Activated naive CD4-positive, alpha-beta T cell (primary cell): ENCODE measurements at places on chromosomes 3 and 15.

- no peak for DNase-seq
Measured at GRCh38 chr3:177150970-177151627, 46.2 kb downstream of the TBL1XR1 start.

- DNase-seq: no peak
Measured at GRCh38 chr15:92519709-92520108, 126.0 kb downstream of the ST8SIA2 start.

GRCh38 chr3:47565734-47566550 is 12.7 kb downstream of the CSPG5 start:
- DNase-seq: no peak

DNA sequence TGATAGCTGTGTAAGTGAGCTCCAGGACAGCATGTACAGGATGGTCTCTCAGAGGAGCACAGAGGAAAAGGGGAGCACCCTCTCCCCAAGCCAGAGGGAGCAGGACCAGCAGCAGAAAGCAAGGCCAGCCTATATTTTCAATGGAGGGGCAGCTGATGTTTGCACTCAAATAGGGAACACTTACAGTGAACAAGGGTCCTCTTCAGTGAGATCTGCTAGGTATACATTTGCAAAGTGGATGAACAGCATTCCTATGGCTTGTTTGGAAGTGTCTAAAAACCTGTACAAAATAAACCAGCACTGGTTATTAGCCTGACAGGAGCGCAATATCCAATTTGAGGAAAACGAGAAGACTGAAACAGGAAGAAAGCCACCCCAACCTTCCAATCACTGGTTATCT is 17.6 kb upstream of the MUSTN1 start:
- DNase-seq: no peak

- DNase-seq: no peak
Measured at GRCh38 chr3:37308247-37308646, 133.9 kb upstream of the LRRFIP2 start.

DNA sequence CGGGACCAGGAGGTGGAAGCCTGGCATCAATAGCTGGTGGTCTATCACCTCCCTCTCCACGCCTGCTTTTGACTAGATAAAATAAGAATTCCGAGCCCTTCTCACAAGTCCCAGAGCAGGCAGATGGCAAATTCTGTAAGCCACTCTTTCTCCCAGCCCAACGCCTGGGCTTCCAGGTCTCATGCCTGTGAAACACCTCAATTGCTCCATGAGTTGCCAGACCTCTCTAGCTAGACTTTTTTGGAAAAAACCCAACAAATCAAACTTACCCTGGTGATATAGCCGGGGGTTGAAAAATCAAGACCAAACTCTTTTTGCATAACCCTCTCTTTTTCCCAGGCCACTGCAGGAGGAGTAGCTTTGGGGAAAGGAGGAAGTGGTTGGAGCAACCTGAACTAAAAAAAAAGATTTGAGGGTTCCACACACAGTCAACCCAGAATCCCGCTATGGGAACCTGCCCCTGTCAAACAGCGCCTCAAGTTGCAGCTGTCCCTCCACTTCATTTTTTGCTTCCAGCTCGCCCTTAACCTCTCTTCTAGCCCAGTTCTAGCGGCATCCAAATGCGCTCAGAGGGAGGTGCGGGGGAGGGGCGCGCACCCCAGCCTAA is 7.0 kb downstream of the BHLHE40 start:
- no peak for DNase-seq

DNA sequence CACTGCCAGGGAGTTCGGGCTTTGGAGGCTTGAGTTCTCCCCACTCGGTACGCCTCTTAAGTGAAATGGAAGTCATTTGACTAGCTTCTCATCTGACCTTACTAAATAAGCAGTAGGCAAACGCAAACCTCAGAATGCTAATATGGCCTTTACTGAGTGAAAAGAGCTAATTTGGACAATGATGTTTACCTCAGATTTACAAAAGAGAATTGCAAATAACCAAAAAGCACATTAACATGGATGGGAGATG is 1.6 kb upstream of the RNU6-1 start:
- DNase-seq: no peak

DNA sequence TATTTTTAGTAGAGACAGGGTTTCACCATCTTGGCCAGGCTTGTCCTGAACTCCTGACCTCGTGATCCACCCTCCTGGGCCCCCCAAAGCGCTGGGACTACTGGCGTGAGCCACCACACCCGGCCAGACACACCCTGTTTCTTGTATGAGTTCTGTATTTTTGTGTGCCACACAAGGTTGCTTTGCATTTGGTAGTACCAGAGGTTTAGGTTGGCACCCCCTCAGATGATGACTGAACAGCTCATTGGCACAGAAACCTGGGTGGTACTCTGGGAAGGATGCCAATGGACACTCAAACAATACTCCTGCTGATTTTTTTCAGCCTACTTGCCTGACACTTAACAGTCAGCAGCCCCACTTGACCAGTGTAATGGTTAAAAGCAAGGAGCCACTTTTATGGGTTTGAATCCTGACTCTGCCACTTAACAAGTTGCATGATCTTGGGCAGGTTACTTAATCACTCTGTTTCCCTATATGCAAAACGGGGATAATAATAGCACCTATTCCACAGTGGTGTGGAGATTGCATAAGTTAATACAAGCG is 39.2 kb upstream of the BCL2A1 start:
- no peak for DNase-seq

DNA sequence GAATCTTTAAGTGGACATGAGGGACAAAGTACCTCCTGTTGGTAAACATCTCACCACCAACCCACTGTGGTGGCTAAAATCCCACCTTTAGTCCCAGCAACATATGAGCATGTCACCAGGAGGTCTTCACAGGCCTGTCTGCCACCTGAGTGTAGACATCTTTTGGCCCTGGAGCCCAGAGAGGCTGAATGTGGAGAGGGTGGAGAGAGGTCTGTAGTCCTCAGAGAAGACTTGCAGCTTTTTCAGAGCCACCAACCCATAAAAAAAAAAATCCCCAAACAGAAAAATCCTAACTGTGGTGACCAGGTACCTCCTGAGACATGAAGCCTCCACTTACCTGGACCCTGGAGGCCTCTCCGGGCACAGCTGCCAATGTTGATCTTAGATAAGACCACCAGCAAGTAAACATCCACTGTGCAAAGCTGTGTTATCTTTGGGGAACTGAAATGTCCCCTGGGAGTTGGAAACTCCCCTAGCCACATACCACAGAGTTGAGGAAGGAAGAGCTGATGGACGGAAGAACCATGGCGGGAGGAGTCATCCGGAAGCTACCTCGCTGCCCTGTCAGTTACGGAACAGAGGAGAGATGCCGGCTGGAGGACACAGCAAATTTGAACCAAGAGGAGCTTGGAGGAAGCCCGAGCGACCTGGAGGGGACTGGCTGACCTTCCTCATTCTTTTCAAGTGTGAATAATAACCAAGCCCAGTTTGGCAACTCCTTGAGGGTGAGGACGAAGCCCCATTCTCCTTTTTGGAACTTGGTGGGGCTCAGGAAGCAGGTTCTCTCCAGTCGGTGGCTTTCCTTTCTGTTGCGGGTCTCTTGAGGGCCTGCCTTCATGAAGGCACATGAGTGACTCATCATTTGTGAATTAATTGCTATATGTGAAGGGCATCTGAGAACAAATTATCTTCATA is at the start of gene GHRL:
GHRL (minus strand) TSS at position 443 of the 915 bp plus-strand sequence. CDS start 2,767 bp downstream, outside the sequence.
- DNase-seq: no peak

DNA sequence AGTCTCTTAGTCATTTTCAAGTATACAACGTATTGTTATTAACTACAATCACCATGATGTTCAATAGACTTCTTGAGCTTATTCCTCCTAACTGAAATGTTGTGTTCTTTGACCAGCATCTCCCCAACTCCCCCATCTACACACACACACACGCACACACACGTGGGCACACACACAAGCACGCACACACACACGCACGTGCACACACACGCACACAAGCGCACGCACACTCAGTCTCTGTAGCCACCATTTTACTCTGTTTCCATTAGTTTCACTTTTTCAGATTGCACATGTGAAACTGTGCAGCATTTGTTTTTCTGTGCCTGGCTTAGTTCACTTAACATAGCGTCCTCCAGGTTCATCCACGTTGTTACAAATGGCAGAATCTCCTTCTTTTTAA is 247.0 kb downstream of the XXYLT1 start:
- no peak for DNase-seq

- DNase-seq: no peak
Measured at GRCh38 chr3:47413751-47414150, 32.9 kb downstream of the PTPN23 start.

DNA sequence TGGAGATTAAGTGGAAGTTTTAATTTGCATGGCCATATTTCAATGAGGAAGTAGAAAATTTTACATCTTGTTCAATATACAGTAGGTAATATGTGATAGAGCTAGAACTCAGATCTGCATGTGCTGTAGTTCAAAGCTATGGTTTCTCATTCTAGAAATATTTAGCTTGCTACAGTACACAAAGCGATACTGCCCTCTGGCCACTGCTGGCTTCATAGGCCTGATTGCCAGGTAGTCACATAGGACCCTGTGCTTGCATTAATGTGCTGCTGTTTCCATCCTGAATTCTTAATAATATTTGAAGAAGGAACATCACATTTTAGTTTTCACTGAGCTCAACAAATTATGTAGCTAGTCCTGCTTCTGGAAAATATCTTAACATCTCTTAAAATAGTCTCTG is 87.0 kb downstream of the PLSCR2 start:
- no peak for DNase-seq

GRCh38 chr3:46183330-46183729 is 24.8 kb downstream of the CCR1 start:
- no peak for DNase-seq

GRCh38 chr3:11510356-11510755 is 133.4 kb downstream of the VGLL4 start:
- DNase-seq: no peak
